SK-N-MC (cell line): ENCODE measurements at places on chromosomes 11 and 22.

GRCh38 chr11:101923554-101923953 is 7.2 kb upstream of the ANGPTL5 start:
- no peak for DNase-seq

- peak; percentile 35 for DNase-seq
These were observed 5.7 kb upstream of the SULT4A1 start for GRCh38 chr22:43867839-43868635.

GRCh38 chr11:36109850-36110606 is 166.2 kb downstream of the LDLRAD3 start:
- DNase-seq: no peak

GRCh38 chr11:39541945-39542351 is 1917.5 kb downstream of the LRRC4C start:
- no peak for DNase-seq

- no peak for DNase-seq
These were observed 18.5 kb upstream of the FEZ1 start for GRCh38 chr11:125514336-125515101.

- no peak for DNase-seq
These were observed 5.9 kb downstream of the KCNJ4 start for GRCh38 chr22:38448945-38449745.

- DNase-seq: no peak
These were observed 197.0 kb downstream of the PGR start for GRCh38 chr11:100932474-100933100.

DNA sequence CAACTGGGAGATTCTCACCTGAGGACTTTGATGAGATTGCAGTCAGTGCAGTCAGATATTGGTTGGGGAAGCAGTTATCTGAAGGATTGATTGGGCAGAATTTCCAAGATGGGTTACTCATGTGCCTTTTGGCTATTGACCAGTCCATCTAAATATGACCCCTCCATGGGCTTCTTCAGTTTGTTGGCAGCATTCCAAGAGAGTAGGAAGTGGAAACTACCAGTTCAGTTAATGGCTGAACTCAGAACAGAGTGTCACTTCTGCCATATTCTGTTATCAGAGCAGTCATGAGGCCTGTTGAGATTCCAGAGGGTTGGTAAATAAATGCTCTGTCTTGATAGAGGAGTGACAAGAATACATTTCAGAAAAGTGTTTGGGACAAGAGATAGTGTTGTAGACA is 71.0 kb downstream of the CYP2R1 start:
- no peak for DNase-seq

GRCh38 chr11:73866095-73866579 is 10.5 kb downstream of the COA4 start:
- DNase-seq: no peak

DNA sequence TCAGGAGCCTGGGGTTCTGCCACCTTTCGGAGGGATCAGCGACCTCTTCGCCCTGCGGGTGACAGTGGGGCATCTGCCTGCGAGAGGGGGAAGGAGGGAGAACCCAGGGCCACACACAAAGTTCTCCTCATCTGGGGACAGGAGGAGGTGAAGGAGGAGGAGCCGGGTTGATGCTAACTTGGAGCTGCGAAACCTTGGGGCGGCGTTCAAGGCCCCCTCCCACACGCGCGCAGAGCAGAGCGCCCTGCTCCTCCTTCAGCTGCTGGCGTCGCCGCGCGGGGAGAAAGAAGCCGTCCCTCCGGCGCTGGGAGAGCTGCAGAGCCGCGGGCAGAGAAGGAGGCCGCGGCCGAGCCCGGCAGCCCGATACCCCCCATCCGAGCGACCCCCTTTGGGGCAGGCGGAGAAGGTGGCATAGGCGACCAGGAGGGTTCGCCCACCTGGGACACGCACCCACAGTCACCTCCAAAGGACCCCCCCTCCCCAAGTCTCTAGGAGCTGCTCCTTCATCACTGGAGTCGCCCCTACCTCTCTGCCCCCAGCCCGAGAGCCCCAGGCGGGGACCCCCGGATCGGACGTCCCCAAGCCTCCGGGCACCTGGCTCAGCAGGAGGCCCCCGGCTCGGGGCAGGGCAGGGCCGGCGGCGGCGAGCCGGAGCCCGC is at the start of gene RASD2:
Gene RASD2 (plus strand): TSS at position 237 of the 659 bp plus-strand sequence. CDS start 5,979 bp downstream, outside the sequence.
- DNase-seq: no peak

DNA sequence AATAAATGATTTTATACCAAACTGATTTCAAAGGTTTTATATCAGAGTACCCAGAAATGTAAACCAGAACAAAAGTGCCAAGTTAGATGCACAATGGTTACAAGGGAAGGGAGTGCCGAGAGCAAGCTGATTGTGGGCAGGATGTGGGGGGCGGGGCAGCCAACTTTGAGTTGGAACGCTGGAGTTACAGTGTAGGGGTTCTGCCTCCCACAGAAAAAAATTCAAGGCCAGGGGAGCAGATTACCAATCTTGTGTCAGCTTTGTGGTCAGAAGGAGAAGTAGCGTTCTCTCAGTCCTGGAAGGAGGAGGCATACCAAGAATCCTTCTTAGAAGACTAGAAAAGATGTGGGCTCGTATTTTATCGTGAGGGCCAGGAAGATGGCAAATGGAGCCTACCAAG is 15.9 kb upstream of the POU2AF2 start:
- DNase-seq: no peak

DNA sequence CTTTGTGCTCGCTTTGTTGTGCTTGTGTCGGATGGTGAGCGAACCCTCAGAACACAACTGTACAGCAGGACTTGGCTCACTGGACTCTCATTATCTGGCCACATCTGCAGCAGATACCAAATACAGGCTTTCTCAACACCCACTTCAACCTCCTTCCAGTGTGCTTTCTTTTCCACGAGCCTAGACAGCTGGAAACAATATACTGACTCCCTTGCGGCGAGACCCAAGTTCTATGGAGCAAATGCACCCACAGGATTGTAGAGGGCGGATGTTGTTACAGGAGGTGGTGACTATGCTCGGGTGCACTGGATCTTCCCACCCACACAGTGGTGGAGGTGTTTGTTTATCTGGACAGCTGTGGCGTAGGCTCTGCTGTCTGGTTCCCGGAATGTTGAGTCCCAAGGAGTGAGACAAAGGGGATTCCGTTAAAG is 204.3 kb downstream of the TENM4 start:
- no peak for DNase-seq

GRCh38 chr11:9899676-9900075 is 235.8 kb downstream of the SWAP70 start:
- no peak for DNase-seq

DNA sequence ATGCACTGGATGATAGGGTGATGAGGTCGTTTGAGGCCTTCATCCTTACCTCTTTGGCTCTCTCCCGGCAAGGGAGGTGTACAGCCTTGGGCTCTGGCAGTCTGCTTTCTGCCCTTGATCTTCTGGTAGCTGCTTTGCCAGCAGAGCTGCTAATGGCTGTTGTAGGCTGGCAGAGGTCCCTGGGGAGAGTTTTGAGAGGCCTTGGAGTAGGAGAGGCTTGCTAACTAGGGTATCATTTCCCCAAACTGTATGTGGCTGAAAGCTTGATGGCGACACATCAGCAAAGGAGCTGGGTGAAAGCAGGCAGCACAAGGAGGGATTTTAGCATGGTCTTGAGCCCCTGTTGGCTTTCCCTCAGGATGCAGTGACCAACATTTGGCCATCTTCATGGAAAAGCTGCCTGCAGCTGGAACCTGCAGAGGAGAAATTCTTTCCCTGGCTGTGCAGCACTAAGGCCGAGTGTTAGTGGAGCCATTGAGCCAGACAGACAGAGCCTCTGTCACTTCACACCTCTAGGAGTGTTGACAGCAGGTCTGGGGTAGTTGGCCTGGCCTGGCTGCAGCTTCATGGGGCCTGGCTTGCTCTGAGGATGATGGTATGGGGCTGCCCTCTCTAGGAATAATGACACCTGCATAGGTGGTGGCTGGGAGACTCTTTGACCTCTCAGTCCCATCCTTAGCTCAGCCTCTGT is 3.5 kb upstream of the AMPD3 start:
- DNase-seq: no peak

DNA sequence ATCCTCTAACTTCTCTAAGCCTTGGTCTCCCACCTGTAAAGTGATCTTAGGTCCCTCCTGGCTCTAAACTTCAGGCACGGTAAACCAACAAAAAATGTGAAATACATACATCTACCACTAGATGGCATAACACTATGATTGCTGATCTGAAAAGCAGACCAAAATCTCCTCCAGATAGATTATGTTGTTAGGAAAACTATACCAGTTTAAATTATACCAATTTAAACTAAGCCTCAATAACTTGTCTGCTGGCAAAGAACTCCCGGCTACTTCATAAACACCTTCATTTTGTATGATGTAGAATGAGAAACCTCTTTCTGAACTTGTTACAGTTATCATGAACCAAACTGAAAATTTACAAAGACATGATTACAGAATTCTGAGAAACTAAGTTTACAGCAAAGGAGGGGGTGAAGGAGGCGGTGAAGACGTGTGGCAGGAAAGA is 85.9 kb downstream of the SBF2 start:
- DNase-seq: peak; percentile 48

- no peak for DNase-seq
These were observed 1.5 kb downstream of the RPS6KA4 start for GRCh38 chr11:64360448-64360921.

GRCh38 chr11:120400564-120401364 is 64.6 kb downstream of the ARHGEF12 start:
- no peak for DNase-seq

GRCh38 chr11:62577046-62577714 is 3.5 kb upstream of the EEF1G start:
- DNase-seq: no peak

GRCh38 chr11:14422052-14422813 is 63.2 kb upstream of the RRAS2 start:
- no peak for DNase-seq

DNA sequence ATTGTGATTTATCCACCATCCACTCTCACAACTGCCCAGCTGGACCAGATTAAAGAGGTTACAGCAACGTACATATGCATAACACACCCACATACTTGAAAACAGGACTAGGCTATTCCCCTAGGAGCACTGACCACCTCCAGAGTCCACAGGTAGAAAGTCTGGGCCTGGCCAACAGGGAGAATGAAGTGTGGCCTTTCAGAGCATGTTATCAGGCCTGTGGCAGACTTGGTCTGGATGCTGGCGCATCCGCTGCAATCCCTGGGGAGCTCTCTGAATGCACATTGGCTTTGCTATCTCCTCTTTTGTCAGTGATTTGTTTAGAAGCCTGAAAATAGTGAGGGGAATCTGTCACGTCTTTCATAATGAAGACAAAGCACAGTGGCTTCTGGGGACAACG is 86.7 kb downstream of the C11orf58 start:
- no peak for DNase-seq

DNA sequence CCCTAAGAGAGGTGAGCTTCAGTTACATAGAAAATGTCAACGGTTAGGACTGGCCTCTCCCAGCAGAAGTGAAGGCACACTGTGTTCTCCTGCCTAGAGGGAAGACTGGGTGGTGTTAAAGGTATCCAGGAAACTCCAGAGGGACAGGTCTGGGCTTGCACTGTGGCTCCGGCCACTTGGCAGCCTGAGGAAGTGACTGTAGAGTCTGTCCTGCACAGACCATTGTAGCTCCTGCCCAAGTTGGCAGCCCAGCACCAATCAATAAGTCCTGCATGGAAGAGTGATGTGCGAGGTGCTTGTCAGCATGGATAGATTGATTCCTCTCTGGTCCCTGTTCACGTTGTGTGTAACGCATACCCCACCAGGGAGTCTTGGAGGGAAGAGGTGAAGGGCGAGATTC is 284.8 kb downstream of the TENM4 start:
- no peak for DNase-seq

DNA sequence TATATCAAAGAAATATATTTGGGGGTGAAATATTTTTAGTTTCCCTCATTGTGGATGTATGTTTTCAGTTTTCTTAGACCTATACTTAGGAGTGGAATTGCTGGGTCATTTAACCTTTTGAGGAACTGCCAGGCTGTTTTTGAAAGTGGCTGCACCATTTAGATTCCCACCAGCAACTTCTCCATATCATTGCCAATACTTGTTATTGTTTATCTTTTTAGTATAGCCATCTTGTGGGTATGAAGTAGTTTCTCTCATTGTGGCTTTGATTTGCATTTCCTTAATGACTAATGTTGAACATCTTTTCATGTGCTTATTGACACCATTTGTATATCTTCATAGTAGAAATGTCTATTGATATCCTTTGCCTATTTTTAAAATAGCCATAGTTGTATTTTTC is 62.1 kb upstream of the B3GNT6 start:
- no peak for DNase-seq

DNA sequence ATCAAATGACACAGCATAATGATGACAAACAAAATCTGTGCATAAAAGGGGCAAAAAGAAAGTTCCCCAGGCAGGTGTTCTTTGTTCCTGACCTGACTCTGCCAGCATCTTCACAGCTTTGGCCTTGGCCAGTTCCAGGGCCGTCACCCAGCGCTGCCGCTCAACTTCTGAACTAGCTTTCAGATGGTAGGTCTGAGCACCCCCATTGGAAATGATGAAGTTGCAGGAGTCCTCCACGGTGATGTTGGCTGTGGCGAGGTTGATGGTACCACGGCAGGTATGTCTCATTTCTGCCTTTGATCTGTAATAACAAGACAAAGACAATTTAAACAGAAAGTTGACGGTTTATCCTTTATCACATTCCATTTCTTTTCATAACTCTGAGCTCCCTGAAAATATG is 5.3 kb downstream of the OSBP start:
- DNase-seq: no peak
